Daoy (cell line): ENCODE measurements at places on chromosomes 6 and 20.

DNA sequence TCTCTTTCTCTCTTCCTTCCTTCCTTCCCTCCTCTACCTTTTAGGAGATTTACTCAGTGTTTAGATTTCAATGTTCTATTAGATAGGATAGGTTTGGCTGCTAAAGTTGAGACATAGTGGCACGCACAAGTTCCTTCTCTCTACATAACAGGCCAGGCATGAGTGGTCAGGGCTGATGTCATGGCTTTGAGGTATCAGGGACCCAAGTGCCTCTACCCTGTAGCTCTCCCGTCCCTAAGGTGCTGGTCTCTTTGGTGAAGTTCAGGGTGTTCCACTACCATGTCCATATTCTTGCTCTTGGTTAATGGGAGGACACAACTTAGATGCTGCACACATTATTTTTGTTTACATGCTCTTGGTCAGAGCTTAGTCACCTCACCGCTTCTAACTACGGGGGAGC lies 245.3 kb downstream of the QKI start:
- DNase-seq = no peak

DNA sequence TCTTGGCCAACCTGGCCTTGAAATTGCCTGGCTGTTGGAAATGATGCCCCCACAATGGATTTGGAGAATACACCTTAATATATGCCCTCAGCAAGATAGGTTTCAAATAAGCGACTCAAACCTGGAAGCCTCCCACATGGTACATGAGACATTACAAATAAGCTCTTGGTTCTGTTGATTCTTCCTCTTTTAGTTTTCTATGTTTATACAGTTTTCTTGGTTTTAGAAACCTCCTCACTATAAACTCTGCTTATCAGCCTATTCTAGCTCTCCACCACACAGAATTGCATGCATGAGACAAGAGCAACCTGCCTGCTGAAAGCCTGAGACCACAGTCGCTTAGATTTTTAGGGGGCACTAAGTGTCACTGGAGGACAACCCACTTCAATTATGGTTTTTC lies 108.8 kb upstream of the PREP start:
- DNase-seq = no peak

GRCh38 chr6:65461121-65461520 lies 245.9 kb downstream of the EYS start:
- DNase-seq = no peak

GRCh38 chr6:21240709-21241108 lies 352.8 kb upstream of the SOX4 start:
- no peak for DNase-seq

GRCh38 chr20:37669773-37670236 lies 24.0 kb upstream of the CTNNBL1 start:
- DNase-seq = no peak

DNA sequence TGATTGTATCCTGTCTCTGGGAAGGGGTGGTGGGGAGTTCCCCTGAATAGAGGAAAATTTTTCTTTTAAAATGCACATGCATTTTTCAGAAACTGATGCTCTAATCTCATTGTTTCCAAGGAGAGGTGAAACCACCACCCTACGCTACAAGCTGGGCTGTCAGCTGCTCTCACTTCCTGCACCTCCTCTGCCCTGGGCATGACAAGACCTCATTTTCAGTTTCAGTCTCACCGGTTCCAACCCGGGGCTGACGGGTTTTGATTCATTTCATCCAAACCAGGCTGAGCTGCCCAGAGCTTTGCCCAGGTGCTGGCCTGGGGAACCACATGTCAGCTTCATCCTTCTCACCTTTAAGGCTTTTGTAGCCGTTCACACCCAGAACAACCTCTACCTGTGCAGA lies 99.7 kb downstream of the EYA2 start:
- peak; percentile 17 for DNase-seq

GRCh38 chr6:87803791-87804190 lies 101.8 kb upstream of the AKIRIN2 start:
- DNase-seq = no peak

- DNase-seq = no peak
These were observed 203.8 kb upstream of the CDH4 start for GRCh38 chr20:61048302-61048701.

- peak; percentile 27 for DNase-seq
These were observed 4.1 kb downstream of the PLCB4 start for GRCh38 chr20:9072861-9073500.

DNA sequence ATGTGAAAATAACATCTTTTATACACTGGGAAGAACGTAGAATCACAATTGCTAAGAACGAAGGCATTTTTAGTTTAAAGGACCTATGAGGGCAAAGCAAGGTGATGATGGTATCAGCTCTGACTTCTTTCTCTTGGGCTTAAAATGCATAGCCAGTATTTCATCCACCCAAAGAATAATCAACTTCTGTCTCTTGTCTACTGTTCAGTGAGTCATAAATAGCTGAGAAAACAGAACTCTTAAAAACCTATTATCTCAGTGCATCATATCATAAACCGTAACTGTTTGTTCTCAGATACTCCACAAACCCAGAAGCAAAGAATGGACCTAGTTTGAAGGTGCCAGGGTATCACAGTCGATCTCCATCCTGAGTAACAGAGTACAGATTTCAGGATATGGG lies 5.2 kb downstream of the PHF10 start:
- no peak for DNase-seq

- no peak for DNase-seq
These were observed 157.5 kb downstream of the TBX18 start for GRCh38 chr6:84606860-84607259.
